ENCODE measurements at places on chromosomes 16 and 17.

DNA sequence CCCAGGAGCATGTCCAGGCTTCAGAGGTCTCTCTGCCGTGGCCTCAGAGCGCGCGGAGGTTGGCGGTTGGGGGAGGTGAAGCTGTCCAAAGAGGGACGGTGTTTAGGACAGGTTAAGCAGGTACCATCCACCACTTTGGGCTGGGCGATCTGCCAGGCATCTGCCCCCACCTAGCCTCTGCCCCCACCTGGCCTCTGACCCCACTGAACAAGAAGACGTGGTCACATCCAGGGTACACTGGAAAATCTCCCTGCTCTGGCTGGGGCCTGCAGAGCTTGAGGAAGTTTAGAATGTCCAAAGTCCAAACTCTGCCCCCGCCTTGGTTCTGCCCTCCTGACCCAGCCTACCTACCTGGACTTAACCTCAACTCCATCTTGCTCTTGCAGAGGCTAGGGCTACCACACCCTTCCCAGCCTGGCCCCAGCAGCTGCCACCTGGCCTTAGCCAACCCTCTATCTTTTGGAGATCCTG, 1.6 kb downstream of the ITGA3 start:
- DNase-seq: no peak

DNA sequence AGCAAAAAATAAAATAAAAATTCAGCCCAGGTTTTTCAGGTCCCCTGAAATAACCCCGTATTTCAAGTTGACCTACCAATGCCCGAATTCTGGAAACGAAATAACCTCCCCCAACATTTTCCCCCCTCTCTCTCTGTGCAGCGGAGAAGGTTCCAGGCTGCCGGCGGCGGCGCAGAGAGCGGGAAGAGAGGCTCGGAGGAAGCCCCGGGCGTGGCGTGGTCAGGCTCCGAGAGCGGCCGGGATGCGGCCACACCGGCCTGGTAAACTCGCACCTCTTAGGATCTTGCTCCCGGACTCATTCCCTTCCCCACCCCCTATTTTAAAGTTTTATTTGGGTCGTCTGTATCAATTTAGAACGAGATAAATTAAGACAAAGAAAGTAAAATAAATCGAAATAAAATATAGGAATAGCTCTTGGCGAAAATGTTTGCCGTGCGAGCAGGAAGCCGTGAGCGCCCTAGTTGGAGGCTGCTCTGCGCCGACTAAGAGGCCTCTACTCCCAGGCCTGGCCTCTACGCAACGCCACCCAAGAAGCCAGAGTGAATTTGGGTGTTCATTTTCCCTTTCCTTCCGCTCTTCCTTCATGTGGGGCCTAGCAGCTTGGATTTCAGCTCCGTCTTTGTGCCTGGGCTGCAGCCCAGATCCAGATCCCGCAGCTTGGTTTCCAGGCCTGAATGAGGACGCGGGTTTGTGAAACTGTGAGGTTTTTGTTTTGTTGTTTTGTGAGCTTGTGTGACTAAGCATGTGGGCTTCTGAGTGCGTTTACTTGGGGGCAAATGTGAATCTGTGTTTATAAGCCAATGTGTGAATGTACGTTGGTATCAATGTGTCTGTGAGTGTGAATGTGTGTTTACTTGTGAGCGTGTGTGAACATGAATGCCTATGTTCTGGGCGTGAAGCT, 1.5 kb upstream of the HOXB6 start:
- no peak for DNase-seq

DNA sequence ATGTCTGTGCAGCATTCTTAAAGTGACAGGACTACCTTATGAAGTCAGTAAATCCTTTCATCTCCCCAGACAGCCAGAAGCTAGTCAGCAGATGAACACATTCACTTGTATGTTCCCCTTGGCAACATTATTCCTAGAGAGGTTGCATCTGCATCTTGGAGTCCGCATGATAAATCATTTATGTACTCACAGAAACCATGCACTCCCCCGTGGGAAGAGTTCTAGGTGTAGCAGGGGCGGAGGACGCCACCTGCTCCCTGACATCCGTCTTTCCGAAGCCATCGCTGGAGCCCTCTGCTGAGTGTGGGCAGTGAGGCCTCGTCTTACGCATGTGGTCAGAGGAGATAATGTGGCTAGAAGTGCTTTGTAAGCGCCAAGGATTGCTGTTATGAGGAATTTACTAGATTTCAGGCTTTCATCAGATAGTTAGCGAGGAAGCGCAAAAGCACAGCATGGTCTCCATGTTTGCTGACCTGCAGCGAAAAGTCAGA, 144.5 kb downstream of the RPTOR start:
- DNase-seq: no peak

DNA sequence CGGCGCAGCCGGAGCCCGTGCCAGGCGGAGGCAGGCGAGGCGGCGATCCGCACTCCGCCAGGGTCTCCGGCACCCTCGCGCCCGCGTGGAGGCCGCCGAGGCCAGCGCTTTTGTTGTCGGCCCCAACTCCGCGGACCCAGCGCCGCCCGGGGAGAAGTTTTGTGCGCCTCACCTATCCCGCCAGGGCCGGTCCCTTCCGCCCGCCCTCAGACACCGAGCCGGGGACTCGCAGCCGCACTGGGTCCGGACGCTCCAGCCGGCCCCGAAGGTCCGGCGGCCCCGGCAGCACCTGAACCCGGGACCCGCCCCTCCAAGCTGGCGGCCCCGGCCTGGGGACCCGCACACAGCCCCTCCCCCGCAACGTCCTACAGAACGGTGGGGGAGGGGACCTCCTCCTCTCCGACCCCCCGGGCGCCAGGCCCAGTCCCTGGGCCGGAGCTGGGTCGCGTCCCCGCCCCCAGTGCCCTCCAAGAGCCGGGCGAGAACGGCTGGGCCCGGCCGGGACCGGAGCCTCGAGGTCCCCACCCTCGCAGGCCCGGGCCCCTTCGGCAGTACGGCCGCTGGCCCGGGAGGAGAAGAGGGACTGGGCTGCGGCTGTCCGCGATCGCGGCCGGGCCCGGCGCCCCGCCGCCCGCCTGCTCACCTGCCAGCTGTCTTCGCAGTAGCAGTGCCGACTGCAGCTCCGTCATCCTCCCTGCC, 698 bp downstream of the UBE2G1 start:
- DNase-seq: no peak

GRCh38 chr16:1464894-1465566, 9.8 kb downstream of the CLCN7 start:
- no peak for DNase-seq

DNA sequence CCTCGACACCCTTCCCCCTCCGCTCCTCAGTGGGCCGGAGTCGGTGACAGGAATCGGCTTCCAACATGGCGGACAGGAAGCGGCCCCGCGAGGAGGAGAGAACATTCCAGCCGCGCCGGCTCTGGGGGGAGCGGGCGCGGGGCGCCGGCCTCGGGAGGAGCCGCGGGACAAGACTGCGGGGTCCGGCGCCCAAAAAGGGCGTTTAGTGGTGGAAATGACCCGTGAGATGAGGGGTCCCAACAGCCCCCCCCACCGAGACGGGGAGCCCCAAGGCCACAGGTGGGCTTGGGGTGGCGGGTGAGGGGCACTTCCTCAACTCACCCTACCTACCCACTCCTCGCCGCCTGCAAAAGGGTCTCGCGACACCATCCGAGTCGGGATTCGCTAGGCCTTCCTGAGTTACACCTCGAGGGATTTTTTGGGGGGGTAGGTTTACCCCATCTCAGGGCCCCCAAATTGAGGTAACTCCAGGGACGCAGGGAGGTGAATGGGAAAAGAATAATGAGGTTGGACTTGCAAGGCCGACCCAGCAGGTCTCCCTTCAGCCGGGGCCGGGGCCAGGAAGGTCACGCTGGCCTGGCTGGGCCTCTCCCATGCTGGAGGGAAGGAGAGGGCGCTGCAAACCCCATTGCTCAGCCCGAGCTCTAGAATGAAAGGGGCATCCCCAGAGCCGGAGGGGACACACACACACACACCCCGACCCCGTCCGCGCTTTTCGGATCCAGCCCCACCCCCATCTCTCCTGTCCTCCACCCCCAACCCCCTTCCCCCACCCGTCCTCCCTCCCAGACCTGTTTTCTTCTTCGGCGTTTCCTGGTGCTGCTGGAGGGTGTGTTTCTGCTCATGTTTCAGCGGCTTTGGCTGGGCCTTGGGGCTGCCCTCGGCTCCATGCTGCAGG, 707 bp downstream of the NUFIP2 start:
- DNase-seq: no peak
